EH (cell line): ENCODE measurements at places on chromosomes 3 and 15.

- DNase-seq: peak; percentile 30
These were observed 74.4 kb downstream of the MOBP start for GRCh38 chr3:39541917-39542329.

DNA sequence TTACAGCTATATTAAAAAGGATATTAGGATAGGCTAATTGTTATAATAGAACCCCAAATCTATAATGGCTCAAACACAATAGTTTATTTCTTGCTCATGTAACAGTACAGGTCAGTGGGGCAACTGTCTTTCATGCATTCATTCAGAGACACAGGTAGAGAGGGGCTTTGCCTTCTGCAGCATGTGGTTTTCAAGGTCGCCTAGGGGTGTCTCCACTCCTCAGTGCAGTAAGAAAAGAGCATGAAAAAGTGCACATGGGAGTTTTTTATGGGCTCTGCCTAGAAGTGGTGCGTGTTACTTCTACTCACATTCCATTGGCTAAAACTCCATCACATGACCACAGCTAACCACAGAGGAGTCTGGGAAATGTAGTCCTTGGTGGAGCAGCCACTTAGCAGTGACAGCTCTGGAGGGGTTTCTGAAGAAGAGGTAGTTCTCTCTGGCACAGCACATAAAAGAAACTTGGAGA, 1.8 kb downstream of the ZBTB38 start:
- DNase-seq: peak; percentile 89

DNA sequence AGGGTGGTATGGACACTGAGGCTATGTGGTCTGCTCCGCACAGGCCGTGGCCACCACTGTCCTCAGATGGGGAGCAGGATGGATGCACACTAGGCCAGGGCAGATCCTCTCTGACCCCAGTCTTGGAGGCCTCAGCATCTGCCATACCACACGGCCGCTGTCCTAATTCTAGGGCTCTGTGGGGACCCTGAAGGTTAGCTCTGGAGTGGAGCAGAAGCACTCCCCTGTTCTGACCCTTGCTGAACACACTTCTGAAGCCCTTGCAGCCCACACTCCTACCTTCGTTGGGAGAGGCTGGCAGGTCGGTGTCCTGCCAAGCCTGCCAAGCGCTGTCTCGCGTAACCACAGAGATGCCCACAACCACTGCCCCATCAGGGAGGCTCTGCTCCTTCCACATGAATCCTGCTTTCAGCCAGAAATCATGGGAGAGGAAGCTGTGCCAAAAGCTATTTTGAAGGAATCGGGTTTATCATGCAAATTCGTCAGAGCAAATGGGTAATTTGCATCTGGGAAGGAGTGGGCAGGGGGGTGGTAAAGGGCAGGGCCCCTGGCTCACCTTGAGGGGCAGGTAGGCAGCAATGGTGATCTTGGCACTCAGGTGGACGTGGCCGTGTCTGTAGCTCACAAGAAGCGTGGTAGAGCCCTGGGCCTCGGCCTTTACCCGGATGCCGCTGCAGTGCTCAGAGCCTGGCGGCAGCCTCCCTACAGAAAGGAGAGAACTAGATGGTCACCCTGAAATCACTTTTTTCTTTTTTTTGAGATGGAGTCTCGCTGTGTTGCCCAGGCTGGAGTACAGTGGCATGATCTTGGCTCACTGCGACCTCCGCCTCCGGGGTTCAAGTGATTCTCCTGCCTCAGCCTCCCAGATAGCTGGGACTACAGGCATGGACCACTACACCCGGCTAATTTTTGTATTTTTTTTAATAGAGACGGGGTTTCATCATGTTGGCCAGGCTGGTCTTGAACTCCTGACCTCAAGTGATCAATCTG, 54.4 kb downstream of the NUP210 start:
- DNase-seq: no peak

DNA sequence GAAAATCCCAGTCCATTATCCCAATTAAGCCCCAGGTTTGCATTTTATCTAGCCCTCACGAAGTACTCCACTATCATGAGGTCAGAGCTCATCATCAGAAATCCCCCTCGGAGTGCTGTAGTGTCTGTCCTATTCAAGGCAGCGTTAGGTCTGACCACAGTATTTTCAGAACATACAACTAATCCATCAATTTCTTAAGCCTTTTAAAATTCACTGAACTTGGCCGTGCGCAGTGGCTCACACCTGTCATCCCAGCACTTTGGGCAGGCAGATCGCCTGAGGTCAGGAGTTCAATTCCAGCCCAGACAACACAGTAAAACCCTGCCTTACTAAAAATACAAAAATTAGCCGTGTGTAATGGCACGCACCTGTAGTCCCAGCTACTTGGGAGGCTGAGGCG, 11.9 kb downstream of the VGLL4 start:
- no peak for DNase-seq

DNA sequence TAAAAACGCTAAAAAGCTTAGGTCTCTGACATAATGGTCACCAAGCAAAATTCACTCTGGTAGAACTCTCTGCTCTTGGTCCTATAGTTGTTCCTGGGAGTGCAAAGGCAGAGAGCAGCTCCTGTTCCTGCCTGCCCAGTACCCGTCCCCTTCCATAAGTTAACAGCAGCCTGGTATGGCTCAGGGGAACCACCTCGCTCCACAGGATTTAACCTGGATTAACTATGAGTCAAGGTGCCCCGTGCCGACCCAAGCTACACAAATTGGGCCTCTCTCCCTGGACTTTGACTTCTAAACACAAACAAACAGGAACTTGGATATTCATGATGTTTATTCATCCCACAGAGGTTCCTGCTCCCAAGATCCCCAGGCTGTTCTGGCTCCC, 32.1 kb downstream of the SCAP start:
- DNase-seq: no peak

- no peak for DNase-seq
These were observed 236.6 kb downstream of the SATB1 start for GRCh38 chr3:18188491-18188890.

- no peak for DNase-seq
These were observed 20.3 kb downstream of the ACAA1 start for GRCh38 chr3:38116471-38117162.

- no peak for DNase-seq
These were observed 168.0 kb upstream of the NDN start for GRCh38 chr15:23854912-23855659.

DNA sequence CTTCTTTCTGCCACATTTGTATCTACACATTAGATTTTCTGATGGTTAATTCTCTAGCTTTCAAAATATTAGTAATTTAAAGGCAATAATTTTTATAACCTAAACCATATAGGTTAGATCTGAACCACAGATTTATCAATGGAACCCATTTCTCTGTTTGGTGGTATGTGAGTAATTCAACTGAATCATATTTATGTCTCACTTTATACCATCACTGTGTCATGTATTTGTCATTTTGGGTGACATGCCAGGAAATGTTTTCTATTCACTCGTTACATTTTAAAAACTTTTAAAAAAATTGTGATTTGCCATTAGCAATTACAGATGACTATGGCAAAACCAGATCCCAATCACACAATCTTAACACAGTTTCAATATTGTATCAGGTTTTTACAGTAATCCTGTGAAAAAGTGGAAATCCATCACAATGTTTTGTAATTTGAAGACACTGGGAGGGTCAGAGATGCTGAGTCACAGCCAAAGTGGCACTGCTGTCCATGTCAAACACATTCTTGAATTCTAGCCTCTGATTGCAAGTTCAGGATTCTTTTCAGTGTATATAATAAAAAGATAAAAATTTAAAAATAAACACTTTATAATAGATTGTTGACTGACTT, 356.0 kb upstream of the RBMS3 start:
- DNase-seq: peak; percentile 48

- no peak for DNase-seq
These were observed 105.0 kb upstream of the GOLGA6L6 start for GRCh38 chr15:20646529-20647142.

GRCh38 chr15:67803996-67804843, 21.1 kb upstream of the SKOR1 start:
- no peak for DNase-seq

- DNase-seq: peak; percentile 70
These were observed 124.4 kb upstream of the CGNL1 start for GRCh38 chr15:57251941-57252340.

GRCh38 chr15:78000927-78001249, 76.6 kb downstream of the TBC1D2B start:
- no peak for DNase-seq

- DNase-seq: peak; percentile 10
These were observed 253.3 kb downstream of the TJP1 start for GRCh38 chr15:29568840-29569532.

GRCh38 chr3:11672363-11672762, 28.6 kb upstream of the VGLL4 start:
- DNase-seq: no peak
